NCI-H526 (cell line): ENCODE measurements at places on chromosomes 11 and 22.
A peak's percentile ranks its signal among the peaks of the same experiment; 100 is the strongest.

GRCh38 chr11:1738380-1738779 is 12.0 kb downstream of the IFITM10 start:
- no peak for DNase-seq

DNA sequence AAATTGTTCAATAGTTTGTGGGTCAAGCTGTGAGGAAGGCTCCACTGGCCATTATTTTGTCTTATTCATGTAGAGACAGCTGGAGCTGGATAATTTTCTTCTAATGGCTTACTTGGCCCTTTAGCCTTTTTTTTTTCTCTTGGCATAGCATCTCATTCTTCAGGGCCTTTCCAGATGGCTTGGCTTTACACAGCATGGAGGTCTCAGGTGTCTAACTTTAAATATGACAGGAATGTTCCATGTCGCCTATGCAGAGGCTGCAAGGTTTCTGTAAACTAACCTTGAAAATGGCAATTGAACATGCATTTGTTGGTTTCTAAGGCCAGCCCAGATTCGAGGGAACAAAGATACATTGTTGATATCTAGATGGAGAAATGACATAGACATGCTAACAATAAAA is 247.9 kb upstream of the CNTN5 start:
- DNase-seq = no peak

GRCh38 chr22:39297490-39298240 is 21.8 kb downstream of the RPL3 start:
- DNase-seq = peak; percentile 65

GRCh38 chr11:102343809-102344208 is 3.2 kb upstream of the BIRC2 start:
- peak; percentile 44 for DNase-seq

GRCh38 chr11:120835601-120836228 is 188.2 kb upstream of the TBCEL start:
- DNase-seq = peak; percentile 99

GRCh38 chr11:16783321-16783801 is 44.9 kb downstream of the C11orf58 start:
- no peak for DNase-seq

GRCh38 chr11:94856443-94856842 is 88.3 kb downstream of the AMOTL1 start:
- DNase-seq = no peak

- DNase-seq = no peak
Observed at GRCh38 chr22:36528341-36528740, 625 bp downstream of the EIF3D start.

- no peak for DNase-seq
Observed at GRCh38 chr11:130897262-130898182, 18.8 kb downstream of the SNX19 start.
